ENCODE measurements at places on chromosomes 16 and 17. TPM values are rescaled to one million over a fixed set of nuclear protein-coding genes. Genes with fewer than 3 reads are reported as not detected.
A peak's percentile ranks its signal among the peaks of the same experiment; 100 is the strongest.

DLX3 gene
- total RNA-seq, result 0.15 TPM

NUP88 gene
- 102 TPM for total RNA-seq

SOX9 gene
- 4.9 TPM for total RNA-seq

DNA sequence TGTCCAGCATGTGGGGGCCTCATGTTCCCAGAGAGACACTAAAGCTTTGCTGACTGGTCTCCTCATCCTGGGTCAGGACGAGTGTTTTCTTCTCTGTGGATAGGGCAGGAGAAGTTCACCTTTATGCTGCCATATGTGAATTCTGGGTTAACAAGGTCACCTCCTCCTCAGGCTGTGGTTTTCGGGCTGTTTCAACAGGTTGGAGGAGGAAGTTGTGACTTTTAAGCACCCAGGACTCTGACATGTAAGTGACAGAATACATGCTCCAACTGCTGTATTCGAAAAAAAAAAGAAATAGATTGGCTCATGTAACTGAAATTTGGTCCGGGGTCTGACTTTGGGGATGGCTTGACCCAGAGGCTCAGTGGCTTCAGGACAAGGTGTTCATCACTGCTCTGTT lies 54.2 kb downstream of the SNX20 start:
- no peak for DNase-seq
- no peaks in the 10 kb centered on the region for H3K4me1 ChIP-seq
- no peak overlapping the region for H3K4me3 ChIP-seq
- H3K36me3 ChIP-seq, result no peaks in the 10 kb centered on the region
- H3K27ac ChIP-seq, result no peak overlapping the region
- H3K27me3 ChIP-seq, result no peaks in the 10 kb centered on the region

DNA sequence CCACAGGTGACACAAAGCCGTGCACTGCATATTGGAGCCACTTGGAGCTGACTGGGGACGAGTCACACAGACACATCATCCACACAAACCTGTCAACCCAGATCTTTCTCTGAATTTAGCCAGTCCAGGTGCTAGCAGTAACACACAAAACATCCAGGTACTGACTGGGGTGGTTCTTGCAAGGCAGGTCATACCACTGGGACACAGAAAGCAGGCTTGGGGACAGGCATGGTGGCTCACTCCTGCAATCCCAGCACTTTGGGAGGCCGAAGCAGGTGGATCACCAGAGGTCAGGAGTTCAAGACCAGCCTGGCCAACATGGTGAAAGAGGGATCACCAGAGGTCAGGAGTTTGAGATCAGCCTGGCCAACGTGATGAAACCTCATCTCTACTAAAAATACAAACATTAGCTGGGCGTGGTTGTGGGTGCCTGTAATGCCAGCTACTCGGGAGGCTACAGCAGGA lies 14.9 kb downstream of the ENPP7 start:
- H3K27me3 ChIP-seq, result peaks cover 40% of the 10 kb centered on the region
- no peak overlapping the region for H3K4me3 ChIP-seq
- no peaks in the 10 kb centered on the region for H3K36me3 ChIP-seq
- peaks cover 4% of the 10 kb centered on the region for H3K4me1 ChIP-seq
- no peak overlapping the region for H3K27ac ChIP-seq

DNA sequence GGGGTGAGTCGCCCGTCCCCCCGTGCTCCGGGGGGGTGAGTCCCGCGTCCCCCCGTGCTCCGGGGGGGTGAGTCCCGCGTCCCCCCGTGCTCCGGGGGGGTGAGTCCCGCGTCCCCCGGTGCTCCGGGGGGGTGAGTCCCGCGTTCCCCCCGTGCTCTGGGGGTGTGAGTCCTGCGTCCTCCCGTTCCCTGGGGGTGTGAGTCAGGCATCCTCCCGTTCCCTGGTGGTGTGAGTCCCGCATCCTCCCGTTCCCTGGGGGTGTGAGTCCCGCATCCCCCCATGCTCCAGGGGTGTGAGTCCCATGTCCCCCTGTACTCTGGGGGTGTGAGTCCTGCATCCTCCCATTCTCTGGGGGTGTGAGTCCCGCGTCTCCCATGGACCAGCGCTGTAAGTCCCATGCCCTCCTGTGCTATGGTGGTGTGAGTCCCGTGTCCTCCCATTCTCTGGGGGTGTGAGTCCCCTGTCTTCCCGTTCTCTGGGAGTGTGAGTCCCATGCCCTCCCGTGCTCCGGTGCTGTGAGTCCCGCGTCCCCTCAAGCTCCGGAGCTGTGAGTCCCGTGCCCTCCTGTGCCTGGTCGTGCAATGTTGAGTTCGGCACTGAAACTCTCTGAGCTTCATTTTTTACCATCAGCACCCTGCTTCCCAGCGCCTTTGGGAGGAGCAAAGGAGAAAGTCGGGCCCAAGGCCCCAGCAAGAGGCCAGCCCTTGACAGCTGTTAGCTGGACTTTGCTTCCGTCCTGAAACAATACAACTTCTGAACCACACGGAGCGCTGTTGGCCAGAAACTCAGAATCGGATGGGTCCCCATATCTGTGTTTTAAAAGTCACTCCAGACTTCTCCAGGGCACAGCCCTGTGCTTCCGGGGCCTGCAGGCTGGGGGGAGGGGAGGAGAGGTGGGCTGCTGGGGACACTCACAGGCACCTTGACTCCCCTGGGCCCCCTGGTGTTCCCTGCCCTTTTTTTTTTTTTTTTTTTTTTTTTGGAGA lies 11.5 kb upstream of the ZC3H18 start:
- 0 out of 2 replicates have a peak, but pooled peaks cover 2% of the 10 kb centered on the region for H3K36me3 ChIP-seq
- H3K27ac ChIP-seq, result no peak overlapping the region
- no peak for DNase-seq
- H3K4me3 ChIP-seq, result no peak overlapping the region
- no peaks in the 10 kb centered on the region for H3K4me1 ChIP-seq

- peak; percentile 80 for DNase-seq
- H3K4me1 ChIP-seq, result peaks cover 14% of the 10 kb centered on the region
- peaks cover 35% of the 10 kb centered on the region for H3K36me3 ChIP-seq
Measured at GRCh38 chr17:28717578-28718332, at the start of gene RAB34. TSS of gene RAB34 (minus strand) at chr17:28717868. CDS start at chr17:28717266, 602 bp downstream.
